Activated CD8-positive, alpha-beta memory T cell treated with anti-CD3 and anti-CD28 coated beads for 1 hour (primary cell): ENCODE measurements at places on chromosomes 1 and 21.
A peak's percentile ranks its signal among the peaks of the same experiment; 100 is the strongest.

DNA sequence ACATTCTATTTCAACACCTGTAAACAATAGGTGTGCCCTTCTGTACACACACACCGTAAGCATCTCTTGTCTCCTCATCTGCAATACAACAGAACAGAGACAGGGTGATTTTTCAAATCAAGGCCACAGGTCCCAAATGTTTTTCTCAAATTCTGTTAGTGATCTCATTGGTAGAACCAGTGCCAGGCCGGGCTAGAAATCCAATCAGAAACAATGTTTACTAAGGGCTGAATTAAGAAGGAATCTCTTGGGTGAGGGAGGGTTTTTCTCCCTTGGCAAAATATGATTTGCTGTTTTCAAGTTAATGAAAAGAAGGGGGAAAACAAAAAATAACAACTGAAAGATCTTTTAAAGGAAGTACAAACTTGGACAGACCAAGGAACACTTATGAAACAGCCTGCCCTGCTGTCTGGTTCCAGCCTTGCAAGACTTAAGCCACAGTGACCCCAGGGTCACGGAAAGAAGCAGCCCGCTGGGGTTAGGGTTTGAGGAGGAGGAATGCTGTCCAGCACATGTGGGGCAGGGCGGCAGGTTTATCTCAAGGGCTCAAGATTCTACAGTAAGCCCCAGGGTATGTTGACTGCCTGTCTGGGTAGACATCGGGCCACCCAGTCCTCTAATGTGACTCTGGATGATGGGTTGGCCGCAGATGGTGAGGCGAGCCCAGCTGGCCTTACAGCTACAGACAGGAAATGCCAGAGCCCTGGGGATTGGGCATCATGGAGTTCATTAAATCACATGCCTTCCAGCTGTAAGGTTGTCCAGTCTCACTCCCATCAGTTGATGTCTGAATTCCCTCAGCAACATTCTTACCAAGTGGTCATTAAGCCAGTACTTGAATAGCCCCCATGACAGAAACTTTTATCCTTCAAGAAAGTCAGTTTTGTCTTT lies 73.3 kb upstream of the SLC44A3 start:
- no peak for DNase-seq

DNA sequence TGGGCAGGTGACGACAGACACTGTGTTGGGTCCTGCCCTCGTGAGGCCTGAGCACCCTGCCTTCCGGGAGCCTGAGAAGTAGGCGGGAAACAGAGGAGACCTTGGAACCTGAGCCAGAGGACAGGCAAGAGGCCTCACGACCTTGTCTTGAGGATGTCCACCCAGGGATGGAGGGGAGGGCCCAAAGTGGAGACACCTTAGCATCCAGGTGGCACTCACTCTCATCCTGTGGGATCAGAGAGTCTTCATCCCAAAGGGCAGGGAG lies 347.2 kb downstream of the NPHP4 start:
- DNase-seq = no peak

GRCh38 chr1:171852272-171852671 lies 11.0 kb downstream of the DNM3 start:
- DNase-seq = no peak

DNA sequence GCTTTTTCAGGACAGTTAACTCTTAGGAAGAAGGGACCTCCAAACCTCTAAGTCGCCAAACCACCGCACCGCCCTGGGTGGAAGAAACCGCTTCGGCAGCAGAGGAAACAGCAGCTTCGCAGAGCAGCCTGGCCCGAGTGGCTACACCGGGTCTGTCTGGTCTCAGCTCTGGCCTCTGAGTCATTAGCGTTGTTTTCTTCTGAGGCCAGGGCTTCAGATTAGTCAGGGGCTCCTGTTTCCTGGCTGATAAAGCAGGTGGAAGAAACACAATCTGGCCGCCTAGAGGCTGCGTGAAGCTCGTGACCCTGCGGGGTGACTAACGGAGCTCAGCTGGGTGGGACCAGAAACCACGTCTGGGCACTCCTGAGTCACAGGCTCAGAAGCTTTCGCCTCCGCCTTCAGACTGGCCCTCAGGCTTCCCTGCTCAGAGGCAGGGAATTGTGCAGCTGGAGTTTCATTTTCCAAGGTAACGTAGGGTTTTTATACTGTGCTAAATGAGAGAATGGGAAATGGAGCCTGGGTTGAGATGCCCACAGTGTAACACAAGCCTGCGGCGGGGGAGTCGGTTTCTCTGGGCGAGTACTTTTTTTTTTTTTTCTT lies 44.9 kb downstream of the CHAF1B start:
- peak; percentile 47 for DNase-seq

- DNase-seq = no peak
Observed at GRCh38 chr21:31537872-31538576, 121.5 kb upstream of the SOD1 start.
